ENCODE measurements at places on chromosomes 1 and 21. TPM values are rescaled to one million over a fixed set of nuclear protein-coding genes. Genes with fewer than 3 reads are reported as not detected.

DNA sequence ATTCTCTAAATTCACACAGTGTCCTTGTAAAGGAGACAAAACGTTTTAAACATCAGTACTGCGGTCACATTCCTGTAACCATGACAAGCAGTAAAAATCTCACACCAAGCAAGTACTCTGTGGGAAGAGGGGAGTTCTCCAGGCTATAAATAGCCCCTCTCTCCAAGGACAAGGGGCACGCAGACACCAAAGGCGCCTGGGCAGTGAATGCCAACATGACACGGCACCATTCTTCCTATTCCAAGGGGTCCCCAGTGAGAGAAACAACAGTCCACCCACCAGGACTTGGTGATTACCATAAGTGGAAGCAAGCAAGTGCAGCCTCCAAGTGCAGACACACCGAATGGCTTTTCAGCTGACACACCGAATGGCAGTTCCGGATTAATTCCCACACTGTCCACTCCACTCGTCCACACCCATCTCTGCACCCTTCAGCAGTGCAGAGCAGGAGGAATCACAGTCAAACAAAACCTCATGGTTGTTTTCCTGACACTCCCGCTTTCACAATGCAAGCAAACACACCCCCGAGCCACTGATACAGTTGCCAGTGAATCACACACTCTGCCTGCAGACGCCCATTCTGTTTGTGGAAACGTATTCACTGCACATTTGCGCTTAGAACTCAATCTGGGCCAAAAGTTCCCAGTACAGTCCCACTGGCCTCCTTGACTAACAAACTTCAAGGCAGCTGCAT is 1.8 kb downstream of the PTTG1IP start:
- no peak for DNase-seq

DNA sequence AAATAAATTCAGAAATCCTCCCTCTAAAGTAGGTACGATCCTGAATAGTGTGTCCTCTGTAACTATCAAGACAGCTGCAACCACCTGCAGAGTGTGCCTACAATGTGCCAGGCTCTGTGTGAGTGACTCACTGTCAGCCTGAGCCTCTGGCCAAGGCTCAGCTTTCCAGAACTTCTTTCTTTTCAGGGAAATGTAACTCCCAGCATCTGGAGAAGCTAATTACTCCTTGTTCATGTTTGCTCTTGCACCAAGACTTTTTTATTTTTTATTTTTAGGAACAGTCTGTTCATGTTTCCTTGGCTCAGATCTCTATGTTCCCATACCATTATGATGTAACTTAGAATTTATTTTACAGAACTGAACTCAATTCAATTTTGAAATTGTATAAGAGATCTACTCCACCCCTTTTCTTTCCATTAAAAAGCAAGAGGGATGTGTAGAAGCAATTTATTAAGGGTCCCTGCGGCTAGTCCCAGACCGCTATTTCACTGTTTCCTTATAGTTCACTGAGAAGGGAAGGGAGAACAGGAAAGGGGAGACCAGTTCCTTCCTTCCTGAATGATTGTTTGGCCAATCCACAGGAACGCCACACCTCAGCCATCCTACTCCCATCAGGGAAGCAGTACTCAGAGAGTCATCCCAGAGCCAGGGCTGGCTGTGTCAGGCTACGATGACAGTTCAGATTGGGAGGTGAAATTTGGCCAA is 112.4 kb upstream of the ZNF648 start:
- no peak for DNase-seq

- DNase-seq: no peak
Measured at GRCh38 chr1:66731170-66731865, 20.9 kb upstream of the DYNLT5 start.

DNA sequence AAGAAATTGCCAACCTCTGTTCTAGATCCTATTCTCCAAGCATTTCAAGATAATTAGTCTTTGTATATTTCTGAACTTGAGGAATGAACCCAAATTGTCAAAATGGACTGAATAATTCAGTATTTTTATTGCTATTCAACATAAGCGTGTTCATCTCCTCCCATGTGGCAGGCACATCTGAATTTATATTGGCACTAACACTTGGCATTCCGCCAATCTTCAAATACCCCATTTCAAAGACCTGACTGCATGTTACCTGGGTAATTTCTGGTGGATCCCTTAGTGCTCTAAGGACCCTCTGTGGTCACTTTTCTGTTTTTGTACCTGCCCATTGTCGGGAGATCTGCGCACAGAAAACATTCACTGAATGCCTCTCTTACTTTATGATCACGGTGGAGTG is 66.6 kb downstream of the BACE2 start:
- DNase-seq: no peak

DNA sequence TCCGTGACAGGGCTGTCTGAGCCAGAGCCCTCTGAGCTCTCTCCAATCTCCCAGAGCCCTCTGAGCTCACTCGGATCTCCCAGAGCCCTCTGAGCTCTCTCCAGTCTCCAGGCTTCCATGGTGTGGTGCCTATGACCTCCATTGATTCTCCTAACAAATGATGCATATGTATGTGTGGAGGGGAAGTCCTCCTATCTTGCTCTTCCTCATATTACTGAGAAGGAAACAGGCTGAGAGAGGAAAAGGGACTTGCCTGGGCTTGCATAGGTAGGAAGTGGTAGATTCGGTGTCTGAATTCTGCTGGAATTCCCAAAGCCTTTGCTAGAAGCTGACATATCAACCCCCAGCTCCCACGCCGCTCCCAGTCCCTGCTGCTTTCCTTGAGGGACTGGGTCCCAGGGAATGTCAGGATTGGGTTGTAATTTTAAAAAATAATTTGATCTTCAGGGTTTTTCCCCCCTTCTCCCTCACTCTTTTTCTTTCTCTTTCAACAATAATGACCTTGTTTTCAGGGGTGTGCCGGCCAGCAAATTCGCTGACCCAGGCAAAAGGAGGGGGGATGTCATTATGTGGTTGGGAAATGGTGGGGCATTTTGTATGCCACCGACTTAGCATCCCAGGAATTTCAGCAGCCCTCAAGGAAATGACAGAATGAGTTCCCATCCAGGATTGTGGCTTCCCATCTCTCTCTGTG is 42.3 kb upstream of the RUNX3 start:
- no peak for DNase-seq

DNA sequence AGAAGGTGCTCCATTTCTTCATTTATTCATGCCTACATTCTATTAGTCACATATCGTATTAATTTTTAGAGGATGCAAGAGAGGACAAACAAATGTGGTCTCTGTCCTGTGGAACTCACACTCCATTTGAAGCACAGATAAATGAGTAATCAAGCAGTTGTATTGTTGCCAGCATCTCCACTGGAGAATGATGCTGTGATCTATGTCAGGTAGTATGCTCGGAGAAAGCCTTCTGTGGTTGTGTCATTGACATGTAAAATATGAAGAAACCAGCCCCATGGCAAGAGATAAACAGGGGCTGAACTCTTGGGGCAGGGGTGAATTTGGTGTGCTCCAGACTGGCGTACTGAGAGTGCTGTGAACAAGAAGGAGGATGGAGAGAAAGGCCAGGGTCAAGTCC is 101.2 kb downstream of the FASLG start:
- no peak for DNase-seq

The CHRNB2 gene
- polyA plus RNA-seq: 0.53 TPM

The AQP10 gene
- polyA plus RNA-seq: 0.13 TPM

The UBE2G2 gene
- 140 TPM for polyA plus RNA-seq

The PLXNA2 gene
- 15.3 TPM for polyA plus RNA-seq

Measured in left kidney (tissue), 8 donors.